ENCODE measurements at places on chromosomes 7 and 10.

DNA sequence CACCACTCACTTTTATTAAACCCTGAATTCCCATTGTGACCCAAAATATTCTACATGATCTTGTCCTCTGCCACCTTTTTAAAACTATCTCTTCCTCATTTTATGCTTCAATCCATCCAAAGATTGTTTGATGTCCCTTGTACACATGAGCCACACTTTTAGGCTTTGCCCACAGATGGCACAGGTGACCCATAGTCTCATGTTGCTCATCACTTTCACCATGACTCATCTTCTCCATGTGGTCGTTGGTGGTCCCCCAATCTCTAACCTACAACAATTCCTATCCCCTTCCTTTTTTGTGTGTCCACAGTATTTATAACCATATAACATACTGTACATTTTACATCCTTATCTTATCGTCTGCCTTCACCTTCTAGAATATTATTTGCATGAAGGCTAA, 271.5 kb upstream of the ZWINT start:
- DNase-seq: no peak

DNA sequence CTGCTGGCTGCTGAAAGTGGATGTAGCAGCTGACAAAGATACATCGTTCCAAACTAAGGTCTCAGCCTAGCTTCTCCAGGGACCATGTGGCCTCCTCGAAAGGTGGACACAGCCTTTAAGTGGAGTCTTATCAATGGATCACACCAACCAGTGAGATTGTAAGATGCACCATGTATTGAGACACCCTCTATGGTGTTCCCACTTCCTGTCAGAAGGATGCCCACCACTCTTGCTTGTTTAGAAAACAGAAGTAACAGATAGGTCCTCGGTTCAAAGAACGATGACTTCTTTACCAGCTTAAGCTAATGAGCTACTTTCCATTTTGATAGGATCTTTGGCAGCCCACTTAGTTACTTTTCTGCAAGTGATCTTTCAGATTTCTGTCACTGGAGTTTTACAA, 34.3 kb downstream of the SLC25A13 start:
- DNase-seq: no peak

DNA sequence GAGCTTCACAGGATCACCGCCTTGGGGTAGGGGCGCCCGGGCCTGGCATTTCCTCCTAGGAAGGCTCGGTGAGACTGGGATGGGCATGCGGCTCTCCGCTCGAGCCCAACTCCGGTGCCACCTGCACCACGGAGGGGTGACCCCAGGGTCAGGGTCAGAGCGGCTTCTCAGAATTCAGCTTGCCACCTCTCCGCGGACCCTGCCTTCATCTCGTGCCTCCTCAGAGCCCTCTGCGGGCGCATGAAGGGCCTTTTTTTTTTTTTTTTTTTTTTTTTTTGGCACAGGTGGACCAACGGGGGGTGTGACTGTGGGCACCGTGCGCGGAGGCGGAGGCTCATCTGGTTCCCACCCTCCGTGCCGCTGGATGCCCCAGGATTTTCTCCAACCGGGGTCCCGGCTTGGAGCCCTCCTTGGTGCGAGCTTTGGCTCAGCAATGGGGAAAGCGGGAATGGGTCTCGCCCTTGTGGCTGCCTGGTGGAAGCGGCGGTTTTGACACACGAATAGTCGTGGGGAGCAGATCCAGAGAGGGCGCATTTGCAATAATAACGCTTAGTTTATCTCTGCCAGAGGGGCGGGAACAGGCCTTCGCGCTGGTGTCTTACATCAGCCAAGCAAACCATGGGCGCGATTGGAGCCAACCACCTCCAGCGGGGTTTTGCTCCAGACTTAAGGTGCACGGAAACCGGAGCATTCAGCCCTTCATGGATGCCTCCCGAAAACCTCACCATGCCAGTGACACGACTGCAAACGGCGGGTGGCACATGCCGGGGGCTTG, 5.0 kb upstream of the TNRC18 start:
- no peak for DNase-seq

DNA sequence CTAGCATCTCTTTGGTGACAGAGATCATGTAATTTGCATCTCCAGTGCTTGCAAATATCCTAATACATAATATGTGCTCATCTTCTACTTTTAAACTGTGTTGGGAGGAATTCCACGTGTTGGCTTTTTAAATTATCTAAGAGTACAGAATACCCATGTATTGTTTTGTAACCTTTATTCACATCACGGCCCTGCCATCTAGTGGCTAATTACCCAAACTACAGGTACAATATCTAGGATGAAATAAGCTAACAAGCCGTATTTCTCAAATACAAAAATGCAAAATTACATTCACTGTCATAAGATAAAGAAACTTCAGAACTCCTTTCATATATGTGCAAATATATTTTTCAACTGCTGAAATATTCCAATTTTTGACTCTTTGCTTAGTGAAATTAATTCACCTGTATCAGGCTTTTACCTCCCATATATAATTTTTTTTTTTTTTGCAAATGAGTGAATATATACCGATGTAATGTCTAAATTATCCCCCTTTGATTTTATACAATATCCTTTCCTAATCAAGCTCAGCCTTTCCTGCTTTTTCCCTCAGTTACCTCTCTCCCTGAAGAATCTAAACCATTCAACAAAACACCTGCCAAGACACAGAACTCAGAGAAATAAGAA, 30.3 kb upstream of the LSM8 start:
- no peak for DNase-seq

DNA sequence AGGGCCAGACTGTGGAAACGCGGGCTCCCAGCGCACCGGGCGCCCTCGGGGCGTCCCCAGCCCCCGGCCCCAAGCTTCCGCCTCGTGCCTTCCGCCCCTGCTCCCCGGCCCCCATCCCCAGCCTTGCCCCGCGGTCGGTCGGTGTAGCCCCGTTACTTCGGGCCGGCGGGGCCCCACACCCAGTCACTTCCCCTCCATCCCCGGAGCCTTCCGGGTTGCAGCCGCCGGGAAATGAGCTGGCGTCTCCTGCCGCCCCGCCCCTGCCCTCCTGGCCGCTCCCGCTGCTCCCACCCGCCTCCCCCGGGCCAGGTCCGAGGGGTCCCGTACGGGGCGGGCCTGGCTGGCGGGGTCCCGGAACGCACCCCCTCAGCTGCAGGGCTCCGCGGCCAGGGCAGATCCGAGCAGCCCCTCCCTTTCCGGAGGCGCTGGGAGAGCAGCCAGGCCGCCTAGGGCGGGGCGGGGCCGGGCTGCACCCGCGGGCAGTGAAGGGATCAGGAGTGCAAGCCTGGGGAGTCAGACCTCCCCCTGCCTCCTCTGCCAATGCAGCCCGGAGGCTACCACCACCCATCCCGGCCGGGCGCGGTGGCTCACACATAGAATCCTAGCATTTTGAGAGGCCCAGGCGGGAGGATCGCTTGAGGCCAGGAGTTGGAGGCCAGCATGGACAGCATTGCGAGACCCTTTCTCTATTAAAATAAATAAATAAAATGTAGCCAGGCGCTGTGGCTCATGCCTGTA, 709 bp downstream of the ARPC1B start:
- DNase-seq: peak; percentile 69

DNA sequence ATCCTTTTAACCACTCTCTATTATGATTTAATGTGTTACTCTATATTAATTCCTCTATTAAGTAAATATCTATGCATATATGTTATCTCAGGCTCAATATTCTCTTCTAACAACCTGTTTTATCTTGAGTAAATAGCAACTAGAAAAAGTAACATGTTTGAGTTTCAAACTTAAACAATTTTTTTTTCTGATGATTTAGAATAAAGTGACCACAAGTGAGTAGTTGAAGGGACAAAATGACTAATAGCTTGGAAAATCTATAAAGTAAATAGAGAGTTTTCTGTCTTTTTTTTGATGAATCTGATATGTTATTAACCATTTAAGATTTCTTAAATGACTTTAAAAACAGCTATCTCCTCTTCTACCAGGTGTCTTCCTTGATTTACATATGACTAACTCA, 483.8 kb downstream of the TFEC start:
- DNase-seq: no peak

GRCh38 chr10:120588311-120588710, 131.3 kb downstream of the PLPP4 start:
- no peak for DNase-seq

Data from GM12891 (cell line).